ENCODE measurements at places on chromosomes 4 and X. TPM values are rescaled to one million over a fixed set of nuclear protein-coding genes. Genes with fewer than 3 reads are reported as not detected.

The TCEAL3 gene
- 13.8 TPM for total RNA-seq

The DRP2 gene
- not detected for total RNA-seq

The FAM9B gene
- total RNA-seq = 2.8 TPM

The RNF212 gene
- 13.5 TPM for total RNA-seq

The ARHGEF6 gene
- 23.8 TPM for total RNA-seq

The FAM9C gene
- total RNA-seq = not detected

The TCEANC gene
- total RNA-seq = 7.2 TPM

The CNKSR2 gene
- total RNA-seq = not detected

The AFM gene
- not detected for total RNA-seq

The ITIH6 gene
- not detected for total RNA-seq

The TLR2 gene
- 9.8 TPM for total RNA-seq

The NDNF gene
- total RNA-seq = 6.3 TPM

The NCAPG gene
- not detected for total RNA-seq

The NSUN7 gene
- 6.8 TPM for total RNA-seq
